ENCODE measurements at places on chromosomes 6 and 20. TPM values are rescaled to one million over a fixed set of nuclear protein-coding genes. Genes with fewer than 3 reads are reported as not detected.

The PLEKHG1 gene
- 13.8 TPM for total RNA-seq

The SAMD5 gene
- total RNA-seq: 11.6 TPM

The FGD2 gene
- not detected for total RNA-seq

The RAD21L1 gene
- not detected for total RNA-seq

The GSTA2 gene
- total RNA-seq: not detected

The RBPJL gene
- total RNA-seq: not detected

The PLN gene
- total RNA-seq: 0.45 TPM

The BAG2 gene
- total RNA-seq: 4.6 TPM

DNA sequence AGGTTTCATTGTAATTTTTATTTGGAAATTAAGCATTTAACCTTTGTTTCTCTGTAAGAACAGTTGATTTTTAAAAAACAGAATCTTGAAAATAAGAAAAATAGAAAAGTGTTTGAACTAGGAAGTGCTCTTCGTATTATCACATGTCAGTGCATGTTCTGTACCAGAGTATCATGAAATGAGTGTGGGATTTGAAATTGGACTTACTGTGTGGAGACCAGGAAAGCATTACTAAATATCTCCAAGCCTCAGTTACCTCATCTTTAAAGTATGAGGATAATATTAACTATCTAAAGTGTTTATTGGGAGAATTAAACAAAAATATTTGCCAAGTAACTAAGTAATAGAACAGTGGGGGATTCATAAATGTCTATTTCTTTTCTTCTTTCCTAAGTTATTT lies 156.9 kb upstream of the FLRT3 start:
- peaks cover 4% of the 10 kb centered on the region for H3K4me1 ChIP-seq
- no peak for DNase-seq
- H3K4me3 ChIP-seq: no peak overlapping the region

GRCh38 chr6:97392735-97393134 lies 109.7 kb upstream of the MMS22L start:
- H3K4me1 ChIP-seq: peaks cover 7% of the 10 kb centered on the region
- DNase-seq: no peak

DNA sequence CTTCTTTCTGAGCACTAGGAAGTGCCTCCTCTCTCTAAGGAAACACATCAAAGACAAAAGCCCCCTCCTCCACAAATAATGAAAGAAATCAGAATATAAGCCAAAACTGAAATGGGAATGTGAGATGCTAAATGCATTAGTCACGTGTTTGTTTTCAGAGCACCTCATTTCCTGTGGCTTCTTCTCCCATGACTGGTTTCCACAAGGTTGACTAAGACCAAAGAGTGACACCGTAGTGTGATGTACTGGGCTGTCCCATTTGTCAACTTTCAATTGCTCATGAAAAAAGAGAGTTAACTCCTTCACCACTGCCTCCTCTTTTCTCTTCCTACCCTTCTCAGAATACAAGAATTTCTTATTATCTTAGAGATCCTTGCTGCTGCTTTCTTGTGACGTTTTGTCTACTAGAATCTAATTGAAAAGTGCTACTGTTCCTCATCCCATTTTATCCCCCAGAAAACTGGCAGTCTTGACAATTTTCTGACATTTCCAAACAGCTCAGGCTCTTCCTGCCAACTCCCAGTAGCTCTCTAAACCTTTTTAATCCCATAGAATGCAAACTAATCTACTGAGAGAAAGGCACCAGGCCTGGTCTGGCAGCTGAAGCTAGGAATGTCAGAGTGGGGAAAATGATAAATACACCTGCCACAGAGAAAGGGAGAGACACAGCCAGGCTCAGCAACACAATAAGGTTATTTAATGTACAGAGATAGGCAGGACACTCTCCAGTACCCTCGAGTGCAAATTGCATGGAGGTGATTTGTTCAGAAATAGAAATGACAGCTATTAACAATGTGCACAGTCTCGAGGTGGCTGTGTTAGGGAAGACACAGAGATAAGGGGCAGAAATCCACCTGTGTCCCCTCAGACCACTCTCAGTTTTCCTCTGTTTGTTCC lies 671.7 kb upstream of the NRSN1 start:
- H3K4me1 ChIP-seq: peaks cover 11% of the 10 kb centered on the region
- H3K4me3 ChIP-seq: no peak overlapping the region
- no peaks in the 10 kb centered on the region for H3K36me3 ChIP-seq
- H3K27me3 ChIP-seq: no peaks in the 10 kb centered on the region

DNA sequence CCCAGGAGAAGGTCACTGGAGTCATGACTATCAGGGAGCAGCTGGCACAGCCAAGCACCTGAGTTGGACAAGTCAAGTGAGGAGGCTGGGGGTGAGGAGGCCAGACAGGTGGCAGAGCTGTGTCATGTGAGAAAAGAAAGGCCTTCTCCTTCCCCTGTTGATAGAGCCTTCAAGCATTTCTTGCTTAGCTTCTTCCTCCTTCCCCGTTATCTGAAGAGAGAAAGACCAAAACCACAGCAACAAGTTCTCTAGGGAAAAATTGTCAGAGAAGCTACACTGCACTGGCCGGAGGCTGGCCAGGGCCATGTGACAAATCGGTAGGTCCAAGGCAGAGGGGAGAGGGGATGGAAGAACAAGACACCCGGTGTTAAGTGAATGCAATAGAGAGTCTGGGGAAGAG lies 202.1 kb upstream of the PRDM1 start:
- H3K4me3 ChIP-seq: no peak overlapping the region
- H3K4me1 ChIP-seq: no peaks in the 10 kb centered on the region
- no peaks in the 10 kb centered on the region for H3K36me3 ChIP-seq
- no peak overlapping the region for H3K27ac ChIP-seq

DNA sequence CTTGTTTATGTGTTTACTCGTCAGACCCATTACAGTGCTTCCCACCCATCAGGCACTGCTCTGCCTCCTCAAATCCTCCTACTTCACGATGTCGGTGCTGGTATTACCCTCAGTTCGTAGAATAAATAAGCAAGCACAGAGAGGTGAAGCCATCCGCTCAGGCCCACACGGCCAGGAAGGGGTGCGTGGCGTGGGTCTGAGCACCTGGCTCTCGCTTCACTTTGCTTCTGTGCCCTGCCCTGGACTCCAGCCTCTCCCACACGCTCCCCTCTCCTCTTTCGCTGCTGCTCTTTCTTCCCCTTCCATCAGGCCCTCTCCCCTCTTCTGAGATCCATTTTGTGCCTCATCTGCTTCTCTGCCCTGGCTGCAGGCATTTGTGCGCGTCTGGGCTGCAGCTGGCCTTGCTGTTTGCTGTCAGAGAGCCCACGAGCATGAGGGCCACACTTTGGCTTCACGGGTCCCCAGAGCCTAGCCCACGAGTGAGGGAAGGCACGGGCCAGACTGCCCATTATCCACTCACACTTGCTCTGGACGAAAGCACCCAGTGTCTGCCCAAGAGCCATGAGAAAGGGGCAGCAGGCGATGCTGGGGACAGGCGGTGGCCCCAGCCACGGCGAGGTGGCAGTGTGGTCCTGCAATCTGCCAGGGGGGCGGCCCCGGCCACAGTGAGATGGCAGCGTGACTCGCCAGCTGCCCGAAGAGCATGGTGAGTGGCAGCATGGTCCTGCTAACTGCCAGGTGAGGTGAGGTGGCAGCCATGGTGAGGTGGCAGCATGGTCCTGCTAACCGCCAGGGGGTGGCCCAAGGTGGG lies 96.2 kb upstream of the MPC1 start:
- H3K4me3 ChIP-seq: no peak overlapping the region
- no peak overlapping the region for H3K27ac ChIP-seq

GRCh38 chr20:38219006-38219950 lies 41.3 kb downstream of the KIAA1755 start:
- no peak for DNase-seq
- no peak overlapping the region for H3K4me3 ChIP-seq
- H3K27ac ChIP-seq: no peak overlapping the region
- no peaks in the 10 kb centered on the region for H3K27me3 ChIP-seq
- peaks cover 5% of the 10 kb centered on the region for H3K4me1 ChIP-seq

- H3K4me1 ChIP-seq: no peaks in the 10 kb centered on the region
- no peaks in the 10 kb centered on the region for H3K36me3 ChIP-seq
- H3K4me3 ChIP-seq: no peak overlapping the region
- no peak overlapping the region for H3K27ac ChIP-seq
- H3K27me3 ChIP-seq: peaks cover 72% of the 10 kb centered on the region
- DNase-seq: no peak
Measured at GRCh38 chr20:63124092-63124781, 91.7 kb downstream of the YTHDF1 start.

GRCh38 chr6:55913228-55914195 lies 38.1 kb upstream of the BMP5 start:
- H3K4me3 ChIP-seq: no peak overlapping the region
- peak; percentile 21 for DNase-seq
- no peaks in the 10 kb centered on the region for H3K36me3 ChIP-seq
- 0 out of 2 replicates have a peak, but pooled peaks cover 8% of the 10 kb centered on the region for H3K4me1 ChIP-seq
- H3K27me3 ChIP-seq: no peaks in the 10 kb centered on the region
- no peak overlapping the region for H3K27ac ChIP-seq

GRCh38 chr6:39173270-39173669 lies 56.0 kb downstream of the KCNK5 start:
- no peaks in the 10 kb centered on the region for H3K27me3 ChIP-seq
- no peak for DNase-seq
- H3K4me1 ChIP-seq: no peaks in the 10 kb centered on the region
- H3K27ac ChIP-seq: no peak overlapping the region
- H3K36me3 ChIP-seq: no peaks in the 10 kb centered on the region

GRCh38 chr6:146545581-146545980 lies 1.9 kb downstream of the RAB32 start:
- no peak for DNase-seq
- peaks cover 15% of the 10 kb centered on the region for H3K4me1 ChIP-seq
- no peaks in the 10 kb centered on the region for H3K27me3 ChIP-seq
- peak overlapping the region; percentile 53 for H3K27ac ChIP-seq

- H3K36me3 ChIP-seq: no peaks in the 10 kb centered on the region
- H3K4me3 ChIP-seq: no peak overlapping the region
- DNase-seq: no peak
Measured at GRCh38 chr20:61776491-61777075, 289.1 kb downstream of the TAF4 start.

- H3K4me1 ChIP-seq: no peaks in the 10 kb centered on the region
- H3K27ac ChIP-seq: no peak overlapping the region
- no peaks in the 10 kb centered on the region for H3K36me3 ChIP-seq
Measured at GRCh38 chr6:11322252-11322885, 89.9 kb upstream of the NEDD9 start.

DNA sequence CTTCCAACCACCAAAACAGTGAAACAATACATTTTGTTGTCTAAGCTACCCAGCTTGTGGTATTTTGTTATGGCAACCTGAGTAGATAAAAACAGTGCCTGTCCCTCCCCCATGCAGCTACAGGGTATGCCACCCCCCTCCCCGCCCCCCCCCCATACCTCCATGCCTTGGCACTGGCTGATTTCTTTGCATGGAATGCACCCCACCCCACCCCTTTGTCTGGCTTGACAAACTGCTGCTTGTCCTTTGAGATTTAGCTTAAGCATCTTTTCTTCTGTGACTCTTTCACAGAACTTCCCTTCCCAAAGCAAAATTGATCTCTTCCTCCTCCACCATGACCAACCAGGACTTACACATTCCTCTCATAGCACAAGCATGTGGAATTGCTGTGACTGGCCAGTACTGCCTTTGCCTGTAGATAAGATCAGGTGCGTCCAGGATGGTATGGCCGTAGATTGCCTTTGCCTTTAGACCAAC lies 64.6 kb upstream of the ADGRF1 start:
- no peak overlapping the region for H3K4me3 ChIP-seq
- H3K4me1 ChIP-seq: peaks cover 14% of the 10 kb centered on the region
- DNase-seq: no peak
- H3K27ac ChIP-seq: no peak overlapping the region
- H3K36me3 ChIP-seq: no peaks in the 10 kb centered on the region
- H3K27me3 ChIP-seq: no peaks in the 10 kb centered on the region

- H3K4me3 ChIP-seq: no peak overlapping the region
- H3K36me3 ChIP-seq: no peaks in the 10 kb centered on the region
- no peaks in the 10 kb centered on the region for H3K27me3 ChIP-seq
- no peak for DNase-seq
- no peaks in the 10 kb centered on the region for H3K4me1 ChIP-seq
- H3K27ac ChIP-seq: no peak overlapping the region
Measured at GRCh38 chr6:21824431-21825177, 231.1 kb downstream of the SOX4 start.

GRCh38 chr6:13103169-13103568 lies 225.2 kb downstream of the TBC1D7 start:
- no peaks in the 10 kb centered on the region for H3K27me3 ChIP-seq
- no peak overlapping the region for H3K27ac ChIP-seq
- no peak overlapping the region for H3K4me3 ChIP-seq
- no peaks in the 10 kb centered on the region for H3K4me1 ChIP-seq

DNA sequence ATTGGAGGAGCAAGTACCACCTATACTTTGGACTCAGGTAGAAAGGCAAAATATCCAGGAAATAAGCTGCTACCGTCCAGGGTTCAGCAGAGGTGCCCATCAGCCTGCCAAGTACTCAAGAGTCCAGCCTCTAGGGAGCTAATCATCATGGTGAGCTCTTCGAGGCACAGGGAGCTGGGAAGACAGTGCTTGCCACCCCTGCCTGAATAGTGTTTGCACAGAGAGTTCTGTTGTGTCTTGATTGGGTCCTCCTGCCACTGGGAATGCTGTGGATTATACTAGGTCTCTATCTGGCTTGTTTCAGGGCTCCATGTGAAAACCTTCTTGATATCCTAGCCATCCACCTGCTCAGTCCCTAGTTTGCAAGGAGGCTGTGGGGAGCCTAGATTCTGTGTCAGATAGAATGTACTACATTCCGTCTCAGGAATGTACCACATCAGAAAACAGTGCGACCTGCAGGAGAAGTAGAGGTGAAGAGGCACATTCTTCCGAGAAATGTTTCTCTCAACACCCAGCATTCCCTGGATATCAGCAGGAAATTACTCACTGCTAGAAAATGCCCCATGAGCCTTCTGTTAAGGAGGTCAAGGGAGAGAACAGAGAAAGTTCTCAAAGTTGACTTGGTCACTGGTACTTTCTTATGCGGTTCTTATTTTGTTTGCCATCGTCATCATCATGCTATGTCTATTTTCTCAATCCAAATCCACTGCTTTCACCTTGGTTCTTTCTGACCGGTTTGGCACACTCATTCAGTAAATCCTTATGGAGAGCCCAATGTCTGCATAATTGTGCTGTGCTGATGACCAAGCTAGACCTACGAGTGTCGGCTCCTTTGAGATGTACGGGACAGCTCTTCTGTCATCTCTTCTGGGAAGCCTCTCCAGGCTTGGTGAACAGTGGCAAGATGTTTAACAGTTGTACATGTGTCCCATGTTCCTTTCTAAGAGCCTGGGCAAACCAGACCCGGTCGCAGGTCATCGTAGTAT lies 30.7 kb downstream of the PTPN1 start:
- H3K4me3 ChIP-seq: no peak overlapping the region
- H3K27ac ChIP-seq: no peak overlapping the region
- no peak for DNase-seq
- H3K36me3 ChIP-seq: peaks cover 7% of the 10 kb centered on the region

- H3K27ac ChIP-seq: no peak overlapping the region
- H3K27me3 ChIP-seq: no peaks in the 10 kb centered on the region
- DNase-seq: peak; percentile 24
- H3K4me1 ChIP-seq: 0 out of 2 replicates have a peak, but pooled peaks cover 2% of the 10 kb centered on the region
Measured at GRCh38 chr6:4466261-4466660, 309.9 kb upstream of the CDYL start.

GRCh38 chr6:71967436-71967835 lies 81.1 kb downstream of the RIMS1 start:
- no peaks in the 10 kb centered on the region for H3K27me3 ChIP-seq
- DNase-seq: no peak
- H3K36me3 ChIP-seq: no peaks in the 10 kb centered on the region
- H3K27ac ChIP-seq: no peak overlapping the region
- no peak overlapping the region for H3K4me3 ChIP-seq

- peaks cover 23% of the 10 kb centered on the region for H3K4me1 ChIP-seq
- H3K4me3 ChIP-seq: no peak overlapping the region
- DNase-seq: peak; percentile 68
- peaks cover 28% of the 10 kb centered on the region for H3K36me3 ChIP-seq
- H3K27ac ChIP-seq: no peak overlapping the region
Measured at GRCh38 chr20:36591854-36592641, 13.5 kb upstream of the RAB5IF start.

Data from SJCRH30 (cell line).